ENCODE measurements at places on chromosomes 2 and 18.
A peak's percentile ranks its signal among the peaks of the same experiment; 100 is the strongest.

DNA sequence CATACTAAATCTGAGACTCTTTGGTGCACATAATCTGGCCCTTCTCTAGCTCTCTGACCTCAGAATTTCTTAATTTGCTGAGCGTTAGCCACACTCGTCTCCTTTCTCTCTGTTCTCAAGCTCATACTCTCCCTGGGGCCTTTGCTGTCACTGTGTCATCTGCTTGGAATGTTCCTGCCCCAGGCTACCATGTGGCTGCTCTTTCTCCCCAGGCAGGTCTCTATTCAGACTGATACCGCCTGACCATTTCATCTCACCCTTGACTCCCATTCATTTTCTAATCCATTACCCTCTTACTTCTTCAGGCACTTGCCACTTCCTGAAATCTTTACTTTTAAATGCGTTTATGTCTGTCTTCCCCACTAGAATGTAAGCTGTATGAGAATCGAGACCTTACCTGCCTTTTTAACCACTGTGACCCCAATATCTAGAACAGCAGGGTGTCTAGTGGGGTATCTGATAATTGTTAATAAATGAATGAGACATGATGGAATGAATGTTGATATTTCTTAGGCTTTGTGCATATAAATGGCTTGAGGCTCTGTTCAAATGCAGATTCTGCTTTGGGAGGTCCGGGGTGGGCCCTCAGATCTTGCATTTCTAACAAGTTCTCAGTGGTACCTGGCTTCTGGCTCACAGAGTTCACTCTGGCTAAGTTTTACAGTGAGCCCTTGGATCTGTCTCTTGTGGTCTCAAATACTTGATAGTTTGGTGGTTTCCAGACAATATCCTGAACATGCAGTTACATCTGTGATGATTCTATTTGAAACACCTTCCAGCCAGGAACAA is 89.9 kb upstream of the EPC2 start:
- no peak for DNase-seq

- peak; percentile 42 for DNase-seq
Observed at GRCh38 chr2:120783371-120783791, 47.7 kb downstream of the GLI2 start.

- no peak for DNase-seq
Observed at GRCh38 chr18:45268583-45268982, 346.7 kb upstream of the SLC14A2 start.

- DNase-seq, result peak; percentile 36
Observed at GRCh38 chr2:43199492-43200488, 26.6 kb downstream of the ZFP36L2 start.

GRCh38 chr2:231709981-231710798 is 1.9 kb downstream of the PTMA start:
- DNase-seq, result peak; percentile 83

- no peak for DNase-seq
Observed at GRCh38 chr2:156553714-156554442, 117.7 kb downstream of the GPD2 start.

DNA sequence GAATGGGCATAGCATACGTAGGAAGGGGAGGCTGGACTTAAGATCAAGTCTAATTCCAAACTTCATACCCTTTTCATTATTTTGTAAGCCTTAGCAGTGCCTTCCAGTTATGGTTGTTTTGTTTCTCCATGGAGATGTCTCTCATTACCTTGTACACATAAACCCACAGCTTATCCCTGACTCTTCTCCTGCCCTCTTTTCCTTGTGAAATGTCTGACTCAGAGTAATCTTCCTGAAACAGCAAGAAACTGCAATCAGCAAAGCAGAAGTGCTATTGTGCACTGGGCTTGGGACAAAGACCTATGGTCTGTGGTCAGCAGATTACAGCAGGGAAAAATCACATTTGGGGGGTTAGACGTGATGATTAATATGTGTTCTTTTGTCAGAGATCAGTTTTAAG is 176.7 kb downstream of the IKZF2 start:
- DNase-seq, result no peak

DNA sequence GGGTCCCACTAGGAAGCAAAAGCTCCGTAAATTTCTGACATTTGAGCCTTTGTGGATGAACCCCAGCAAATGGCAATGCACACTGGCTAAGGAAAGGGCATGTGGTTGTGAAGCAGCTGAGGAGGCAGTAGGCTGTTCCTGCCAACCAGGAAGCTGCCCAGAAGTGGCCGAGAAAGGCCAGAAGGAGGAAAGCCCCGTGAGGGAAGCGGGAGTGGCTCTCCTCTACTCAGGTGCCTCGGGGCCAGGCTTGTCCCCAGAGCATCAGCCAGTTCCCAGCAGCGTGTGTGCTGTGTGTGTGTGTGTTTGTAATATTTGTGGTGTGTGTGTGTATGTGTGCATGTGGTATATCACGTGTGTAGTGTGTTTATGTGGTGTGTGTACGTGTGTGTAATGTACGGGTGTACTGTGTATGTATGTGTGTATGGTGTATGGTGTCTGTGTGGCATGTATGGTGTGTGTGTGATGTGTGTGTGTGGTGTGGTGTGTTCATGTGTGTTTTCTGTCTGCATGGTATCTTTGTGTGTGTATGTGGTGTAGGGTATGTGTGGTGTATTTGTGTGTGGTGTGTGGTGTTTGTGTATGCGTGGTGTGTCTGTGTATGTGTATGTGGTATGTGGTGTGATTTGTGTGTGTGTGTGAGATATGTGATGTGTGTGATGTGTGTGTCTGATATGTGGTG is 90.6 kb downstream of the APOB start:
- no peak for DNase-seq

GRCh38 chr2:579961-580360 is 97.2 kb downstream of the TMEM18 start:
- DNase-seq, result peak; percentile 39

GRCh38 chr2:233252227-233252626 is 754 bp downstream of the ATG16L1 start:
- peak; percentile 5 for DNase-seq

DNA sequence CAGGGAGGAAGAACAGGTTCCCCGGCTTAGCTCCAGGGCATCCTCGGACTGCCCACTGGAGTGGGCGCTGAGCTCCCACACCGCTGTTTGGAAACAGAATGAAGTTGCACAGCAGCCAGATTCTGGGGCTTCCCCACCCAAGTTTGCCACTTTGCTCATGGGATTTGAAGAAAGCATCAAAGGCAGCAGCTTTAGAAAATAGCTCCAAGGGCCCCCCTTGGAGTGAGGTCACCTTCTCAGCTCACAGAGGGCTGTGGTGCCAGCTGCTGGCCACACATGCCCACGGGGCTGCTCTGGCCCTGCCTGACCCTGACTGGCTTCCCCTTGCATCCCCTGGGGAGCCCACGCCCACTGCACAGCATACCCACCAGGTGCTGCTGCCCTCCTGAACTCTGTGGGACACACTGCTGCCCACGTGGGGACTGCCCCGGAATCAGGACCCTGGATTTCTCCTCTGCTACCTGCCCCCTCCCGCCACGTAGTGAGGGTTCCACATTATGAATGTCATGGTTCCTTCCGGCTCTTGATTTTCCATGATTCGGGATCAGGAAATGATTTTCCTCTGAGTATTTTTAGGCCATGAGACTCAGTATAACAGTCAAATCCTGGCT is 70.3 kb downstream of the TGOLN2 start:
- DNase-seq, result no peak

GRCh38 chr2:28594000-28594331 is 98.1 kb downstream of the PLB1 start:
- no peak for DNase-seq

DNA sequence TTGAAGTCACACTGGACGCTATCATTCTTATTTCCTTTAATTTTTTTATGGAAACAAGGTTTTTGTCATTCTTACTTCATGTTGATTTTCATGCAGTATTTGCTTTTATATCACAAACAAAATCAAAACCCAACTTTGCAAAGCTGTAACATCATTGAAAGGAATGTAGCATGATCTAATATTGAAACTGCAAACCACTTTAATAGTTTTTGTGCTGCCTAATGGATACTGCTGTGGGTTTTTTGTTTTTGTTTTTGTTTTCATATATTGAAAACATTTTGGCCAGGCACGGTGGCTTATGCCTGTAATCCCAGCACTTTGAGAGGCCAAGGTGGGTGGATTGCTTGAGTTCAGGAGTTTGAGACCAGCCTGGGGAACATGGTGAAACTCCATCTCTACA is 81.6 kb downstream of the MAP2 start:
- DNase-seq, result no peak

DNA sequence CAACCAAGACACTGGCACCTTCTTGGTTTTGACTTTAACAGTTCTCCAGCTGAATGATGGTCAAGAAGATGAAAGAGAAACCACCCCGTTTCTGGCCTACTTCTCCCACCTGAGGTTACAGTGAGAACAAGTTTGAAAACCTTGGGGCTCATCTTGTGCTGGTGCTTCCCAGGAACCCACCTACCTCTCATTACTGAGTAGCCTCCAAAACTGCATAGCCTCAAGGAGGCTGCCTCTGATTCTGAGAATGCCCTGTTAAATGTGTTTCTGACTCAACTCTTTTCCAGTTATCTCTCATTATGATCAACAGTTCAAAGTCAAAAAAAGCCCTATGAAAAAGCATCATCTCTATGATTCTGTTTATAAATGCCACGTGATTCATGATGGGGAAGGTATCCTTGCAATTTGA is 121.9 kb downstream of the CACNB4 start:
- DNase-seq, result no peak

- no peak for DNase-seq
Observed at GRCh38 chr2:210515911-210516310, 39.4 kb upstream of the LANCL1 start.

DNA sequence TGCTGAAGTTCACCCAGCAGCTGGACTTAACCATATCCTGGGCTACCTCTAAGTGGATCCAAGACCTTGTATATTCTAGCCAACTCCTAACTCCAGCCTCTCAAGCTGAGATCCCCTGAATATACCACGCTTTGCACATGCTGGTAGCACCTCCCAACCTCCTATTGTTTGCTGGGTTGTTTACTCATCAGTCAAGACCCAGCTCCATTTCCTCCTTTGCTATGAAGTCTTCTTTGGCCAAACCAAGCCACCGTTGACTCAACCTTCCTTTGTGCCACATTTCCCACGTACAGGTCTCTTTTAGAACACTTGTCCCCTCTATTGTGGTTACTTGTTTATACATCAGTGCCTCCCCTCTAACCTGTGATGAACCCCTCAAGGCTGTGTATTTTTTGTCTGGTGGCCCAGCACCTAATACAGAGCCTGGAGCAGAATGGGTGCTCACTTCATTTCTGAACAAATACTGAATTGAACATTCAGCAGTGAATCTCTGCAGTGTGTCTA is 267.8 kb upstream of the REV1 start:
- no peak for DNase-seq

- no peak for DNase-seq
Observed at GRCh38 chr2:105381101-105381668, 17.7 kb downstream of the FHL2 start.

DNA sequence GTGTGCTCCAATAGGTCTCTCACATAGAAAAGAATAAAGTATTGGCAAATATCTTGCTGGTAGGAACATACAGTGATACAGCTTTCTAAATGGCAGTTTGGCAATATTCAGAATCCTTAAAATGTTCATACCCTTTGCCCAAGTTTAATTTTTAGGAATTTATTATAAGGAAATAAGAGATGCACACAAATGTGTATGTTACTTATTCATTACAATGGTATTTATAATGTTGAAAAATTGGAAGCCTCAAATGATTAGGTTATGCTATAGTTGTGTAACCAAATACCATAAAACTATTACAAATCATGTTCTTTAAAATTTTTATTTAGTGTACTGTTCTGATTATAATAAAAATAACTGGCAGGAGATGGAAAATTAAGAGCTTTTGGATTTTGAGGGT is 196.8 kb downstream of the MCFD2 start:
- DNase-seq, result no peak

DNA sequence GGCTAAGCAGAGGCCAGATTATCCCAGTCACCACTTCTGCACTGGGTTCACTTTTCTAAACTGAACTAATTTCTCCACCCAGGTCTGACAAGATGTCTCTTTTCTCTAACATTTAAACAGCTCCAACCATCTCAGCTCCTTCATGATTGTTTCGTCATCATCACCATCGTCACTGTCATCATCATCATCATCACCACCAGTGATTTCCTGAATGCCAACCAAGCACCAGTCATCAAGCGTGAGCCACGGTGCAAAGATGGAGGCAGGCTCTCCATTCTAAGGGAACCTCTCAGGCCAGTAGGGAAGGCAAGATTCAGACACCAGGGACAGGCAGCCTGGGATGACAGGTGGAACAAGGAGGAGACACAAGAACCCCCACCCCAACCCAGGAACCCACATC is 25.5 kb upstream of the TMBIM1 start:
- DNase-seq, result no peak

DNA sequence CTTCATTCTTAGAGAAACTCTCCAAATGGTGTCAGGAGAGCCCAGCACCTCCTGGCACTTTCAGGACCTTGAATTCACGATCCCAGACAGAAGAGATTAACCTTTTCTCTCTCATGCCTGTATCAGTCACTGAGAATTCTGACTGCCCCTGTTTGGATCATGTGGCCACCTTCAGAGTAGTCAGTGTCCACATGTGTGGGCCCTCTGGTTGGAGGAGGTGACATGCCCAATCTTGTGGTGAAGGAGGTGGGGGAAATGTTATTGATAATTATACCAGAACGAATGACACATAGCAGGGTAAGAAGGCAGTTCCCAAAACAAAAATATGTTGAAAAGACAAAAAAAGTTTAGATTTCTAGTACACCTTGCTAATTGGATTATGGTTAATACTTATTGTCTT is 31.7 kb downstream of the UBXN4 start:
- DNase-seq, result no peak

- DNase-seq, result no peak
Observed at GRCh38 chr2:132734961-132735360, 65.0 kb upstream of the LYPD1 start.

- DNase-seq, result no peak
Observed at GRCh38 chr2:81981585-81981984, 1677.0 kb upstream of the LRRTM1 start.

DNA sequence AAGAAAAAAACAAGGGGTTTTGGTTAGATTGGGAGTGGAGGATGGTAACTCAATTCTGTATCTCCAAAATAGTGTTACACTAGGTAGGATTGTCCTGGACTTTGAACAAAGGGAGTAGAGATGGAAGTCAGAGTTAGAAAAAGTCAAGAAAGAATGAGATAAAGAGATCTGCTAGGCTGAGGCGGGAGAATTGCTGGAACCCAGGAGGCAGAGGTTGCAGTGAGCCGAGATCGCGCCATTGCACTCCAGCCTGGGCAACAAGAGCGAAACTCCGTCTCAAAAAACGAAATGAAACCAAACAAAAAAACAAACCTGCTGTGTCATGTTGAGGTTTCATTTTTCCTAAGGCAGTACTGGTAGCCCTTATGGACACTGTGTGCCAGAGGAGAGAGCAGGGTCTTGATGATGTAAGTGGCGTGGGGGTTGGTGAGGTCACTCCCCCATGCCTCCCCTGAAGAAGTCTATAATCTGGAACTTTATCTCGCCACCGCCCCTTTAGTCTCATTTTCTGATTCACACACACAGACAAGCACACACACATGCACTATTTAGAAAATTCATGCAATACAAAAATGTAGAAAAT is 10.5 kb downstream of the DRC1 start:
- no peak for DNase-seq
